LoVo (cell line): ENCODE measurements at places on chromosomes 3 and 15.

GRCh38 chr3:12185172-12185710 is 26.5 kb upstream of the TIMP4 start:
- DNase-seq = no peak

GRCh38 chr15:45498701-45499100 is 23.9 kb downstream of the SLC30A4 start:
- no peak for DNase-seq

- no peak for DNase-seq
Observed at GRCh38 chr15:71708741-71709140, 101.6 kb upstream of the NR2E3 start.

DNA sequence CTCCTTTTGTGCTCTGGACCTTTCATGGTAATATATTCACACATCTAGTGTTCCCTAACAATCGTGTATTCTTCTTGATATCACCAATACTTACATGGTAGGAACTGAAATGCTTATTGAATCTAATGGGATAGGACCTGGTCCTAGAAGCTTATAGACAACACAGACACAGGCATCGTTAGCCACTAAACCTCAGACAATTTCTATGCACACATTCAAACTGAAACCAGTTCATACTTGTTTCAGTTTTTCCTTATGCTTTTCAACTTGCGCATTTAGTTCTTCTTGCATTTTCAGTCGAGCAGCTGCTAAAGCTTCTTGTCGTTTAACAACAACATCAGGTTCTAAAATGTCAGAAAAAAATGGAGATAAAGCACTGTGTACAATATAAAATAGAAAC is 2.3 kb downstream of the SELENOS start:
- DNase-seq = no peak

- DNase-seq = no peak
Observed at GRCh38 chr15:49758456-49758855, 137.6 kb downstream of the DTWD1 start.

- no peak for DNase-seq
Observed at GRCh38 chr15:68829068-68829467, 8.4 kb upstream of the ANP32A start.

DNA sequence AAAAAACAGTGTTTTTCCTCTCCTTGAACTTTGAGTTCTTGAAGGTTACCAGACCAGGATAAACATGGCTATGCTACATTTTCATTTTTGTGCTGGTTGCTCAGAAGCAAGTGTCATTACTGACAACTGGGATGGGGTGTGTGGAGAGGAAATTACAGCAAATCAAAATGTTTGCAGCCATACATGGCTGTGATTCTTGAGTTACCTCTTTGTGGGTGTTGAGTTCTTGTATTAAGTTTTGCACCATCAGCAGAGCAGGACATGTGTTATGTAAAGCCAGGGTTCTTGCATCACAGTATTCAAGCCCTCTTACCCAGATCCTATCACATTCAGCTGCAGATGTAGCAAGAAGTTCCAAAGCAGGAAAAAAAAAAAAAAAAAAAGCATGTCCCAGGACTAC is 53.9 kb upstream of the ATOSA start:
- no peak for DNase-seq
